HT-29 (cell line): ENCODE measurements at places on chromosomes 2 and 18. TPM values are rescaled to one million over a fixed set of nuclear protein-coding genes. Genes with fewer than 3 reads are reported as not detected.

DNA sequence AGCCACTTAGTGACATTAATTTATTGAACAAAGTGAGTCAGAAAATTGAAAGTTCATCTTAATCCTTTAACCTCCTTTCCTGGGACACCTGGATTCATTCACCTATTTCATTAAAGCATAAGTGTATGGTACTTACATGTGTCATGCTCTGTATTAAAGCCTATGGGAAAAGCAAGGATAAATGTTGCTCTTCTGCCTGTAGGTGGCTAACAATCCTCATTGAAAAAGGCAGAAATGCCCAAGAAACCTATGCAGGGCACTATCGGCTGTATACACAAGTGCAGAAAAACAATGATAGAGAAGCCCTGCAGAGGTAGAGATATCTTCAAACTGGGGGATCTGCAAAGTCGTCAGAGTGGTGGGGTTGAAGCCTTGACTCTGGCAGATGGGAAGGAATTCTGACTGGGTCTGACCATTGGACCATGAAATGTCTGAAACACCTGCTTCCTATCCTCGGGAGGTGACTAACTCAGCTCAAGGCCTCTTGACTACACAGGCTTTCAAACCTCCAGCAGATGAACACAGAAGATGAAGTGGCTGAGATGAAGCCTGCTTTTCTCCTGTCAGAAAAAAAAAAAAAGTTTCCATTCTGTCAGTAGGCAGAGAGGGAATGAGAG, 83.1 kb downstream of the DCC start:
- DNase-seq, result peak; percentile 3

GRCh38 chr2:10977003-10977402, 65.3 kb downstream of the KCNF1 start:
- no peak for DNase-seq

Gene GLI2
- total RNA-seq, result 0.31 and 8.7 TPM in 2 replicates

GRCh38 chr18:36724169-36724568, 104.6 kb downstream of the TPGS2 start:
- DNase-seq, result no peak

- no peak for DNase-seq
These were observed 351.4 kb upstream of the CDH20 start for GRCh38 chr18:60981682-60982328.

DNA sequence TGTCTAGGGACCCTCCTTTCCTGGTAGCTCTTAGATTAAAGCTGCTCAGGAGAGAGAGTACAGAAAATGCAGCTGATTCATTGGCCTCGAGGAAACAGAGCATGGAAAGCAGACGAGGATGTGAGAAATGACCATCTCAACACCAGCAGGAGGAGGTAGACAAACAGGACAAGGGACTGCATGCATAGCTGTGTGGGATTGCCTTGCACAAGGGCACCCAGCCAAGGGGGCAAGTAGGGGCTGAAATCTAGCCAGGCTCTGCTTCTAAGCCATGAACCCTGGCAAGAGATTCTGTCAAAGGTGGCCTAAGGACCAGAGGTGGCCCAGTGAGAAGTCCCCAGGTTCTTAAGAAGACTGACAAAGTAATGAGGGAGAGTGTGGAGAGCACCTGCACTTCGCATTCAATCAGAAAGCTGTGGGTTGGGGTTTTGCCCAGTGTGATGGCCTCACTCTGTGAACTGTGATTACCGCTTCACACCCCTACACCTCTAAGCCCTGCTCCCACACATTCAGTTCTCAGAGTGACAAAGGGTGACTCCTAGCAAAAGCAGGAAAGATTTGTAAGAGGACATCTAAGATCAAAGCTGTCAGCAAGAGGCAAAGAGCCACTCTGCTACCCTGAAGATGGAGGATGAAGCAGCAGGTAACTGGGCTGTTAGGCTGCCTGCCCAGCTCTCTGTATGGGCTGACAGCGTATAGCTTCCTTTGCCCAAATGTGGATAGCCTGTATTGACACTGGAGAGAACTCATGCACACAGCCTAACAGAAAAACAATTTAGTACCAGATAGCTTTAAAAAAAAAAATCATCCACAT, 151.3 kb upstream of the PELI1 start:
- no peak for DNase-seq

Gene ANTXR1
- not detected in 2 replicates for total RNA-seq

Gene CFAP221
- total RNA-seq, result 0.39 TPM in 1 of 2 replicates, not detected in the other

- no peak for DNase-seq
These were observed 21.7 kb downstream of the GPR35 start for GRCh38 chr2:240646900-240647502.

Gene NMUR1
- not detected in 2 replicates for total RNA-seq

GRCh38 chr2:24359129-24360049, 947 bp downstream of the ITSN2 start:
- peak; percentile 53 for DNase-seq

DNA sequence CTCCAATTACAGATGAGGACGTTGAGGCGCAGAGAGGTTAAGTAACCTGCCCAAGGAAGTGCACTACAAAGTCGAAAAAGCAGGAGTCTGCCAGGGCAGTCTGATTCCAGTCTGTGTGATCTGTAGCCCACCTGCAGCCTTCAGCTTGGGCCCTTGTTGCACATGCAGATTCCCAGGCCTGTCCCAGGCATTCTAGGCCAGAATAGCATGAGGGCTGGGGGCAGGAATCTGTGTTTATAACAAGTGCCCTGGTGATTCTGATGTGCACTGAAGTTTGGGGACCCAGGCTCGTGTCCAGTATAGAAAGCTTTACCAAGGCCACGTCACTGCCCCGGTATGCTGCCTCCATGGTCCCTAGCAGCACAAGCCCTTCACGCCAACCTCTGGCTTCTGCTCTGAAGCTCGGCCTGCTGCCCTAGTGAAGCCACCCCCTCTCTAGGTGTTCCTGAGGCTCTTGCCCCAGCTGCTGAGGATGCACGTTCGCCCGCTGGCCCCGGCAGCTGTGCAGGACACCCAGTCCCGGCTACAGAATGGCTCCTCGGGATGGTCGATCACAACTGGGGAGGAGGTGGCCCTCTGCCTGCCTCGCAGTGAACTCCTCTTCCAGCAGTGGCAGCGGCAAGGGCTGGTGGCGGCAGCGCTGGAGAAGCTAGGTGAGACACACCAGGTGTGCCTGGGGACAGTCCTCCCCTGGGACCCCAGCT, 4.6 kb downstream of the CHRNG start:
- no peak for DNase-seq

GRCh38 chr2:137969418-137969765, 5.1 kb downstream of the HNMT start:
- DNase-seq, result peak; percentile 43

DNA sequence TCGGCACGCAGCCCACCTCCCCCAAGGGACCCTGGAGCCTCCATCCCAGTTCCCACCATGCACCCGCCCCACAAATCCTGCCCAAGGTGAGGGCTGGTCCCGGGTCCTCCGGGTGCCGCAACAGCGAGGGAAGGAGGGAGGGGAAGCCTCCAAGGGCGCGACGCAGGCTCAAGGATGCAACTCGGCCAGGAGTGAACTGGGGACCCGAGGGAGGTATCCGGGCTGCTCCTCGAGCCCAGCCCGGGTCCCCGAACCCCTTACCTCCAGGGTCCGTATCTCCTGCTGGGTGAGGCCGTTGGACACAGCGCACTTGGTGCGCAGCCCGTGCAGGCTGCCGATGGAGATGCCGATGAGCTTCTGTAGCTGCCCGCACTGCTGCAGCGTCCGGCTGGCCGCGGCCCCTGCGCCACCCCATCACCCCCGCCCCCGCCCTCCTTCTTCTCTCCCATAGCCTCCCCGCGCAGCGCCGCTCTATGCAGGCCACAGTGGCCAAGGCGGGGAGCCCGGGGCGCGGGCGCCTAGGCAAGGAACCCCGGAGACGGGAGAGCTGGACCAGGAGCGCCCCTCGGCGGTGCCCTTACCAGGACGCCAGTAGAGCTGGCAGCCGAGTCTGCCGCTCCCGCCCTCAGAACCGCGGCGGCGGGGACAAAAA, 124.1 kb downstream of the ANKRD30BL start:
- no peak for DNase-seq

DNA sequence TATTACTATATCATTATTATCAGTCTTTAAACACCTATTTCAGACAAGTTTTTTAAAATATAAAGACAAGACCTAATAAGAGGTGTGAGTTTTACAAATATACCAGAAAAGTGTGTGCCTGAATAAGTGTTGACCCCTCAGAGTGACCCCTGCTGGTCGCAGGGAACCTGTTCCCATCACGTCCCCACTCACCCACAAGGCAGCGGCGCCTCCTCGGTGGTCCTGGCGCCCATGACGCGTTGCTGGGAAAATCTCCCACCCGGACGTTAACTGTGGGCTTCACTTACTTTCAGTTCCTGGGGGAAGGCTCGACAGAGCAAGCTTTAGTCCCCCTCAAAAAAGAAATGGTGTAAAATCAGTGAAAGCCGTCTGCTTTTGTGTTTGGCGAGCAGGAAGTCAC, 93.5 kb downstream of the TMEM18 start:
- no peak for DNase-seq

DNA sequence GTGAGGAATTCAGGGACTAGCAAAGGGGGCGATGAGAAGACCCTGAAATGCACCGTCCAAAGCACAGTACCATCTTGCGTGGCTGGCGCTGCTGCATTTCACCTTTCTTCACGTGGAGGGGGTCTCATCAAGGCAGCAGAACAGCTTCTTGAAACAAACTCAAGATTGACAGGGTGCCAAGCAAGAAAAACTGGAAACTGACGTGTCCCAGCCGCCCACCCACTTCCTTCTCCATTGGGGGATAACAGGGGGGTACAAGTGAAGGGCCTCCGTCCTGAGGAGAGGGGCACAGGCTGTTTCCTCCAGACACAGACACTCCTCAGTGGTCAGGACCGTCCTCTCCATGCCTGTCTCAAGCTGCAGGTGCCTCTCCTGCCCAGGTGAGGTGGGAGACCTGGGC, 32.5 kb downstream of the HDAC4 start:
- no peak for DNase-seq

DNA sequence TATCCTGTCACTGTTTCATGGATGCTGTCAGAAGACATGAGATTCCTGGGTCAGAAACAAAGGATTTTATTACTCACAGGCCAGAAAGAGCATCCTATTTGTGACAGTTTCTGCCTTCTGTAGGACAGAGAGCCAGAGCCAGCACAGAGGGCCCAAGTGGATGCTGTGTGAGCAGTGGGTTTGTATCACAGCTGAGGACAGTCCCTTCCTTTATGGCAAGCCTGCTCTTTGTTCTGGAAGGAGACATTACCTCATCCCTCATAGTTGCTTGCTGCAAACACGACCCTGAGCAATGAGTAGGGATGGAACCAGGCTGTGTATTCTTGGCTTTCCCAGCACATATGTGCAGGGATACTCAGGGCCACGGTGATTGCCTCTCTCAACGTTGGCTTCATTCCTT, 41.6 kb downstream of the ARHGEF4 start:
- no peak for DNase-seq

Gene AMER3
- total RNA-seq, result not detected in 2 replicates

Gene PRSS56
- not detected in 2 replicates for total RNA-seq

Gene TUBB8B
- not detected in 2 replicates for total RNA-seq

- DNase-seq, result no peak
These were observed 114.4 kb upstream of the CHRNA1 start for GRCh38 chr2:174878537-174879147.
